ENCODE measurements at places on chromosomes 7 and 10. TPM values are rescaled to one million over a fixed set of nuclear protein-coding genes. Genes with fewer than 3 reads are reported as not detected.

DNA sequence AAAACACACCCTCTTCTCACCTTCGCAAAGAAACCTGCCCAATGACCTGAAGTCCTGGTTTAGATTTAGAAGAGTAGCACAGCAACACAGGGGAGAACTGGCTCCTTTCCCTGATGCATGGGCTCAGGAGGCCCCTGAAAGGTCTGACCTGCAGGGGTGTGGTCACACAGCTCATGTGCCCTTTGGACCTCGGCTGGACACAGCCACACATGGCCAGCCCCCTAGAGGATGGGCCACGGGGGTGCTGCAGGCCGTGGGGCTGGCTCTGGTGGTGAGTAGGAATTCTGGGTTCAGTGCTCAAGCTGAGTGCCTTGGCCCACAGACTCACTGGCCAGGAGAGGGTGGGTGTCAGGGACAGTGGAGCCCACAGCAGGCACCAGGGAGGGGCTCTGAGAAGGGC, 118.5 kb upstream of the ADCY1 start:
- no peaks in the 10 kb centered on the region for H3K27me3 ChIP-seq
- H3K4me3 ChIP-seq = no peak overlapping the region
- no peaks in the 10 kb centered on the region for H3K36me3 ChIP-seq
- H3K27ac ChIP-seq = no peak overlapping the region
- DNase-seq = no peak
- H3K4me1 ChIP-seq = peaks cover 28% of the 10 kb centered on the region

DNA sequence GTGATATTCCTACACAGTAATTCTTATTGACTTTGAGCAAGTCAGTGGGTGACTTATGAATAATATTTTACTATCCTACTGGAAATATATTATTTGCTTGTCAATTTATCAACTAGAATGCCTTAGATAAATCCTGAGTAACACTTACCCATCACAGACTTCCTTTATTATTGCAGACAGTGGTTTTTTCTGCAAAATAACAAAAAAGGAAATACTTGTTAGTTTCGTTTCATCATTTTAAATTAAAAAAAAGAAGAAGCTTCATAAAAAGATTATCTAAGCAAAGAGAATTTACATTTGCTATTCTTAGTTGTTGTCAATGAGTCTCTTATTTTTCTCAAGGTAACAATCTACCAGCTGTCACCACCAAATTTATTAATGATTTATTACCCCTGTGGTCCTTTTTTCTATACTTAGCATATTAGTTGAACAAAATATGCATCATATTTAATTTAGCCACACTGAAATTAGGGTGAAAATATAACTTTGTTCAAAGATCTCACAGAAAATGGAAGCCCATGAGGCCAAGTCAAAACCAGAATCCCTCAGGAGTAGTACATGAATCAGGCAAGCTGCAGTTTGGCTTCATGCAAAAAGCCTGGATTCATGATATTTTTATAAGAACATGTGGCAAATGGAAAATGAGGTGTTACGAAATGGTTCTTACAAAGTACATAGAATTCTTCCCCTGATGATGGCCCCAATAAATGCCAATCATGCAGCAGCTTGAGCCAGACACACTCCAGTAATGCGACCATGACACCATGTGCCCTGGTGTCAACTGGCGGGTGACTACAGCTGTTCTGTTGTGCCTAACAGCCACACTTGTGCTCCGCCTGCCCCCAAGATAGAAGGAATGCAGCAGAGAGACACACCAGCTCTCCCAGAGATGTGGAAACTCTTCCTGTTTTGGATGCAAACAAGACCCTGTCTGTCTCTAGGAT, 132.6 kb downstream of the ELMO1 start:
- no peaks in the 10 kb centered on the region for H3K4me1 ChIP-seq
- no peaks in the 10 kb centered on the region for H3K27me3 ChIP-seq
- DNase-seq = no peak
- H3K4me3 ChIP-seq = no peak overlapping the region
- H3K36me3 ChIP-seq = no peaks in the 10 kb centered on the region
- H3K27ac ChIP-seq = no peak overlapping the region

DNA sequence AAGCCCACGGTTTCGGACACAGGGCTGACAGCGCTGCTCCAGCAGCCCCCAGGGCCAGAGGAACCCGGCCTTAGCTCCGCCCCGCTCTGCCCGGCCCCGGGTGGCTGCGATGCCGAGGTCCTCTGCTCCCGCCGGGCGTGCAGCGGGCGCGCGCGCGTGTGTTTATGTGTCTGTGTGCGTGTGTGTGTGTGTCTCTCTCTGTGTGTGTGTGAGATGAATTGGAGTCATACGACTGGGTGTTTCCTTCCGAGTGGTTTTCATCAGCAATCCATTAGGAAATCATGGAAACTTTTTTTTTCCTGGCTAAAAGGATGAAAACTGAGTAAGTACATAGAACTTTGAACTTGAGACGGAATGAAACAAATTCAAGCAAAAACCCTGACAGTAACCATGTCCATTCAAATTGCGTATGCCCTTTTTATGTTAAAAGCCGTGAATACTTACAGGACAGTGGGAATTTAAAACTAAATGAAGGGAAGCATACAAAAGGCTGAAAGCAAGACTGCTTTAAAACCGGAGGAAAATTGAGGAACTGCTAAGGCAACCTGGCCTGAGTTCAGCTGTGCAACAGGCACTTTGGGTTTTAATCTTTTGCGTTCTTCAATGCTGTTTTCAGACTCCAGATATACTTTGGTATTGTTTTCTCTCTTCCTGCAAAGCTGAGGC, at the start of gene CPED1:
Gene CPED1 (plus strand): TSS at position 121 of the 666 bp plus-strand sequence. CDS start 911 bp downstream, outside the sequence.
- no peaks in the 10 kb centered on the region for H3K27me3 ChIP-seq
- H3K4me3 ChIP-seq = peak within 1 kb of the TSS; percentile 67
- no peaks in the 10 kb centered on the region for H3K36me3 ChIP-seq
- no peak within 1 kb of the TSS for H3K27ac ChIP-seq
- peak; percentile 55 for DNase-seq

- no peak overlapping the region for H3K27ac ChIP-seq
- H3K4me3 ChIP-seq = no peak overlapping the region
- peak; percentile 64 for DNase-seq
- no peaks in the 10 kb centered on the region for H3K36me3 ChIP-seq
These were observed 41.8 kb upstream of the WNT16 start for GRCh38 chr7:121286742-121287734.

- H3K27me3 ChIP-seq = no peaks in the 10 kb centered on the region
- H3K27ac ChIP-seq = no peak overlapping the region
- DNase-seq = no peak
- no peak overlapping the region for H3K4me3 ChIP-seq
- H3K4me1 ChIP-seq = no peaks in the 10 kb centered on the region
- no peaks in the 10 kb centered on the region for H3K36me3 ChIP-seq
These were observed 89.4 kb downstream of the LRRN3 start for GRCh38 chr7:111180338-111180737.

KAZALD1 gene
- total RNA-seq = 24.9 TPM

Measured in PC-3 (cell line).